ENCODE measurements at places on chromosomes 16 and 17.

GRCh38 chr16:10039220-10040096 is 142.8 kb downstream of the GRIN2A start:
- no peak for DNase-seq

GRCh38 chr17:45828171-45828570 is 16.5 kb upstream of the SPPL2C start:
- DNase-seq: no peak

DNA sequence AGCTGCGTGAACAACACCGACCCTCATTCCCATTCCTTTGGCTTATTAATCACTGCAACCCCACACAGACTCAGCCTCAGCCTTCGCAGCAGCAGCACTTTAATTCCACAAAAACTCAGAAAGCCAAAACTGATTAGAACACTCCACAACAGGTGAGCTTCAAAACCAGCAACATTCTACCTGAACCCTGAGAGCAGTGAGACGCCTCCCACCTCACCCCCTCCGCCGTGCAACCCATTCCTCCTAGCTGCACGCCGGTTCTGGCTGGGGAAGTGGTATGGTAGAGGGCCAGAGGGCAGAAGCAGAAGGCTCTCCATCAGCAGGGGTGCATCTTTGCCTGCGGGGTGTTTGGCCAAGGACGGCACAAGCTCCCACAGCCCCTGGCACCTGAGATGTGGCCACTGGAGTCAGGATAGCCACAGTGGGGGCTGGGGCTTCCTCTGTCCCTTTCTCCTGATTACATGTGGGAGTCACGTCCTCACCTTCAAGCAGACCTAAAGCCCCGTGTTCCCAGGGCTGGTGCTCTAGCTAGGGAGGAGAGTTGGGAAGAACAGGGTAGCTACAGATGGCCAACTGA is 1.6 kb downstream of the BORCS6 start:
- DNase-seq: no peak

- no peak for DNase-seq
These were observed 26.6 kb upstream of the ST6GALNAC1 start for GRCh38 chr17:76670020-76670717.

DNA sequence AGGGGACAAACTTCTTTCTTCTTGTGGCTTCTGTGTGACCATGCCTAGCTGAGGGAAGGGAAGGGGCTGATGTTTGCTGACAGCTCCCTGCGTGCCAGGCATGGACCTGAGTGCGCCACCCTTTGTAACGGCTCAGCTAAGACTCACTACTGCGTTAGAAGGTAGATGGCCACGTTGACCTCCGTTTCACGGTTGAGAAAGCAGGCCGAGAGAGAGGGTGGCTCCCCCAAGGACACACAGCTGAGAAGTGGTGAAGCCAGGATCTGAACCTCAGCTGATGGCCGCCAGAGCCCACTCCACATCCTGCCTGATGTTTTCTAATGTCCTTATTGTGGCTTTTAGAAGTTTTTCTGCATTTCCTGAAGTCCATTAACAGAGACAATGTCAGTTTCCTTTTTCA is 45.1 kb downstream of the RGS9 start:
- DNase-seq: no peak

DNA sequence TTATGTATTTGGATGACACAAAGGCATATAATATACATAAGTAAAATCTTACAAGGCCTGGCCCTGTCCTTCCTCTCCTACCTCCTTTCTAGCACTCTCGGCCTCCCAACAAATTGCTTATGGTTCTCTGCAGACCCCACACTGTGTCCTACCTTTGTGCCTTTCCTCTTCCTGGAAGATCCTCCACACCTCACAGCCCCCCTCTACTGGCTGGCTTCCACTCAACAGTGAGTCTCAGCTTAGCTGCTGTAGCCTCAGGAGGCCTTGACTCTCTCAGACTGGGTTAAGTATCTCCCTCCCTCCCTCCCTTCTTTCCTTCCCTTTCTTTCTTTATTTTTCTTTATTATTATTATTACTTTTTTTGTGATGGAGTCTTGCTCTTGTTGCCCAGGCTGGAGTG is 8.3 kb upstream of the SLC52A1 start:
- DNase-seq: no peak

DNA sequence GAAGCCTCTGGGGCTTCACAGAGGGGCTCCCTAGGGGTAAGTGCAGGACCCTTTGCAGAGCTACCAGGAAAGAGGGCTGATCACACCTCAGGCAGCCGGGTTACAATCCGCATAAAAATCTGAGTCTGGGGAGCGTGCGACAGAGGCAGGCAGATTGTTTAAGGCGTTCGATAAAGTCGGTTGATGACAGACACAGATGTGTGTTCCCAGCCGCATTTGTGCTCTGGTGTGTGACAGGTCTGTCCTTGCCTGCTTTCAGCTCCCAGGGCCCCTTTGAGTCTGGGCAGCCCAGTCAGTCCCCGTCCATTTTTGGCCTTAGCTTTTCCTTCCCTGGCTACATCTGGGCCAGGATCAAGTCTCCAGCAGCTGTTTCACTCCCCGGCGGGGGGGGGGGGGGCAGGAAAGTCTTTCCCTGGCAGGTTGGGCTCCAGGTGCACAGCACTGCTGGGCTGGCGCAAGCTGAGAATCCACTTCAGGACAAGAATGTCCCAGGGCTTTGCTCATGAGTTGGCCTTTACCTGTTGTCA is 1.3 kb upstream of the ZACN start:
- DNase-seq: no peak

DNA sequence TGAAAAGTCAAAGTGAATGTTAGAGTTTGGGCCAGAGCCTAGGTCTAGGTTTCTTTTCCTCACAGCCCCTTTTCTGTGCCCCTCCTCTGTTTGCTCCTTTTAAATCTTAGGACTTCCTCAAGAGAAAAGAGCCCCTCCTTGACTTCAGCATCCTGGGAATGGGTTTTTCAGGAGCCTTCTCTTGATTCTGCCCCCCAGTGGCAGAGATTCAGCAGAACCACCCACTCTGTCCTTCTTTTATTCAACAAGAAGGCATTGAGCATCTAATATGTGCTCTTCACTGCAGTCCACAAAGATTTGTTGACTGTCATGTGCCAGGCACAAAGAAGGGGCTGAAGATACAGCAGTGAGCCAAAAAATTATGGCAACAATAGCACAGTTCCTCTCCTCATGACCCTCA is 270.8 kb upstream of the CDH5 start:
- no peak for DNase-seq

DNA sequence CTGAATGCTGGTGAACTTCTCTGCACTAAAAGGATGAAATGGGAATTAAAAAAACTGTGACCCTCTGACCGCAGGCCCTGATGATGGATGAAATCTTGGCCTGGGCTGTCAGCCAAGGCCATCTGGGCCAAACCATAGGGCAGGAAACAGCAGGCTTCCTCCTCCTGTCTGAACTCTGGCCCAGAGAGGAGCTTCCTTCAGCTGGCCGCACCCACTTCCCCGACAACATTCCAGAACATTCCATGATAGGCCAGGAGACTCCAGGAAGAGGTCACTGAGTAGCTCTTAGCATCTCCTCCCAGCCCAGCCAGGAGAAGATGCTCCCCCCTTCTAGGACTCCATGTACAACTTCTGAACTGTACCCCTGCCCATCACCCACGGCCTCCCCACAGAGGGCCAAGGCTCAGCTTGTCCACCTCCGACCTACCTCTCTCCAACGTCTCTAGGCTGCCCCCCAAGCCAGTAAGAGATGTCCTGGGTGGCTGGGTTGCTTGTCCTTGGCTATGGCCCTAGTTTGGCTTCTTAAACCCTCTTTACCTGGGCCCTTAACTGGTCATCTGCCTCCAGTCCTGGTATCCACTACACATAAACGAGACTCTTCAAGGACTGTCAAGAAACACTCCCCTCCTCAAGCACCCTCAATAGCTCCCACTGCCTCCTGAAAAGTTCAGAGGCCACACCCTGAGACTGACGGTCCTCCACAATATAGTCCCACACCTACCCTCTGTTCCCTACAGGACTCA is 1.7 kb downstream of the RPH3AL start:
- no peak for DNase-seq

DNA sequence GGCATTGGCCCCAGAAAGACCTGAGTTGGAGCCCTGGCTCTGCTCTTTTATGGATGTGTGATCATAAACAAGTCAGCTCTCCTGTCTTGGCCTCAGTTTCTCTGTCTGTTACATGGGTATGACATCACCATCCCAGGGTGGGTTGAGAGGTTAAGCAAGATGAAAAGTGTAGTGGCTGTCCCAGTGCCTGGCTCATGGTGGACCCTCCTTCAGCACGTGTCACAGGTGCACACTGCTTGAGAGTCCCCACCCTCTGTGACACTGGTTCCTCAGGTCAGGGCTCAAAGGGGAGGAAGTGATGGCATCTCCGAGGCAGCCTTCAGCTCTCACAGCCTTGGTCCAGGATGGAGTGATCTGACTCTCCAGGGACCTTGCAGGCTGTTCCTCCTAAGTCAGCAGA is 218.4 kb downstream of the HAPSTR1 start:
- no peak for DNase-seq

DNA sequence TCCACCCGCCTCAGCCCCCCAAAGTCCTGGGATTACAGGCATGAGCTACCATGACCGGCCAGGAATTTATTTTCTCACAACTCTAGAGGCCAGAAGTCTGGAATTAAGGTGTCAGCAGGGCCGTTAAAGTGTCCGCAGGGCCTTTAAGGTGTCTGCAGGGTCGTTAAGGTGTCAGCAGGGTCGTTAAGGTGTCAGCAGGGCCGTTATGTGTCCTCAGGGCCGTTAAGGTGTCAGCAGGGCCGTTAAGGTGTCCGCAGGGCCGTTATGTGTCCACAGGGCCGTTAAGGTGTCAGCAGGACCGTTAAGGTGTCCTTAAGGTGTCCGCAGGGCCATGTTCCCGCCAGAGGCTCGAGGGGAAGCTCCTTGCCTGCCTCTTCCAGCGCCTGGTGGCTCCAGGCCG is 125.2 kb downstream of the RAP1GAP2 start:
- no peak for DNase-seq

DNA sequence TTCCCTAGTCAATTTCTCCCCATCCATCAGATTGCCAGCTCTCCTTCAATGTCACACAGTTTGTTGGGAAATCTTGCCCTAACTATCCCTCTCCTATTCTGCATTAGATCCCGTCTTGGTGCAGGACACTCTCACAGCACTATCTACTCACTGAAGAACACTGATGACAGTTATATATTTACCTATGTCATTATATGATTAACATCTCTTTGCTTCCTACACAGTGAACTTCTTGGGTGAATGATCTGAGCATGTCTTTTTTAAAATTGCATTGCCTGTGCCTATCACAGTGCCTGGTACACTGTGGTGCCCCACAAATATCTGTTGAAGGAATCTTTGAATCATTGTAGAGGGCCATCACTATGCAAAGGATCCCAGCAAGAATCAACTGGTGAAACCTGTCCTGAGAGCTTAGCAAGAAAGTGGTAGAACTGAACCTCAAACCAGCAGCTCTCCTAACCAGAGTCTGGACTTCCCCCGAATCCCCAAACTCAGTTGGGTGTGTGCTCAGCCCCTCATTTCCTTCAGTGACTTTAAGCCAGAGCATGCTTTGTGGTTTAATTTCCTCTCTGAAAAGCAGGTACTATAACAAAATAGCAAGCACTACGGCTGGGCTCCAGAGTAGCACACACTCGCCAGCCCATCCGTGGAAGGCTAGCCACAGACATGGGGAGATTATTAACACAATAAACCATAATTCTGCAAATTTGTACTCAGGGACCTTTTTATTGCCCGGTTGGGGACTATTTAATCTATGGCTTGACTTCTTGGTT is 680.7 kb upstream of the SALL1 start:
- DNase-seq: no peak

GRCh38 chr17:29393436-29393835 is 3.3 kb downstream of the TAOK1 start:
- DNase-seq: no peak

DNA sequence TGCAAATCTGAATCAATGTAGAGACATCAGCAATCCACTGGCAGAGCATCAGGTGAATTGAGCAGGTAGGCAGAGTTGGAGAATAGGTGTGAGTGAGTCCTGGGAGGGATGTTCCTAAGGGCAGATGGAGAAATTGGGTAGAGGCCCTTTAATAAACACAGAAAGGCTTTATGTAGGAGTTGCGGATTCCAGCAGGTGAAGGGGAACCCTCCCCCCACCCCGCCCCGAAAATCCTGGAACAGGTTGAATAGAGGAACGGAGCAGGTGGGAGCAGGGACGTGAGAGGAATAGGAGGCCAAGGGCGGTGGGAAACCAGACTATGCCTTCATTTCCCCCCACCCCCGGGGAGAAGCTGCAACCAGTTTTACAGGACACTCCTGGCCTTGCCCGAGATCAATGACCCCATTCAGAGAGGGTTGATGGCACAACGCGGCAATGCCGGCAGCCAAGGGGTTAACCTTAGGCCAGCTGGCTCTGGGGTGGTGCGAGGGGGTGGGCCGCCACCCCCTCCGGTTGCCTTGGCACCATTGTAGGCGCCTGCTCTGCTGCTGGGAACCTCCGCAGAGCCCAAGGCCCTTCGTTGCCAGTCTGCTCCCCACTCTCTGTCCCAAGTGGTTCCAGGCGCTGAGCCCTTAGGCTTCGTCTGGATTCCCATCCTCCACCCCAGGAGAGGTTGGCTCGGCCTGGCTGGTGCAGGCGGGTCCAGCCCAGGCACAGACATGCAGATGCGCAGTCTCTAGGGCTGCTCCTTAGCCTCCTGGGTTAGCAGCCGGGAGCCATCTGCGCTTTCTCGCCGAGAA is 814 bp upstream of the RUNDC3A start:
- no peak for DNase-seq

- DNase-seq: no peak
These were observed 23.0 kb upstream of the GNA13 start for GRCh38 chr17:65079489-65079900.

DNA sequence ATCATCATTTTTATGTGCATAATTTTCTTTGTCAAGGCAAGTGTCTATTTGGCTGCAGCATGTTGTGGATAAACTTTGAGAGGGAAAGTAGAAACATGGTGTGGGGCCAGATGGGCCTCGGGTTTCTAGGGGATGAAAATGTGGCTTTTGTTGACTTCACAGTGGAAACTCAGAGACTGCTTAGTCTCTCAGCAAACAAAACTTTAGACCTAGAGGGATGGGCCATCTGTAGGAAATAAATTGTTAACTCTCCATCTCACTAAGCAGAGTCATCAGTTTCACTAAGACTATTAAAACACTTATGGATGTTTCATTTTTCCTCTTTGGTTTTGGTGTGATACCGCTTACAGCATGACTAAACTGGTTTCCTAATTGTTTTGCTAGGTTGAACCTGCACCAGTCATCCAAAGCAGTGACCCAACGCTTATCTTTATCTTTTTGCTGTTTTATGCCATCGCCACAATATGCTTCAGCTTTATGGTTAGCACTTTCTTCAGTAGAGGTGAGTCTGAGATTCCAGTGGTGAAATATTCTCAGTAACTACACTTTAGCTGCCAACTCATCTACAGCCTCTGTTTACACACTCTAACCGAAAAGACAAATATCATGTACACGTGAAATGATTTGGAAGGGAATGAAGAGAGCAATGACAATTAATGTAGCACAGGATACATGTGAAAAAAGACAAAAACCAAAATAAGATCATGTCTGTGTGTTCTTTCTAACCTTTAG is 60.6 kb upstream of the CRYM start:
- no peak for DNase-seq

GRCh38 chr17:58414596-58414997 is 2.7 kb downstream of the RNF43 start:
- DNase-seq: no peak

All from stimulated activated CD4-positive, alpha-beta T cell treated with anti-CD3 and anti-CD28 coated beads, TNF-alpha, amount 100 ng/mL, for 4 hours (primary cell).